ENCODE measurements at places on chromosomes 1 and 21.

DNA sequence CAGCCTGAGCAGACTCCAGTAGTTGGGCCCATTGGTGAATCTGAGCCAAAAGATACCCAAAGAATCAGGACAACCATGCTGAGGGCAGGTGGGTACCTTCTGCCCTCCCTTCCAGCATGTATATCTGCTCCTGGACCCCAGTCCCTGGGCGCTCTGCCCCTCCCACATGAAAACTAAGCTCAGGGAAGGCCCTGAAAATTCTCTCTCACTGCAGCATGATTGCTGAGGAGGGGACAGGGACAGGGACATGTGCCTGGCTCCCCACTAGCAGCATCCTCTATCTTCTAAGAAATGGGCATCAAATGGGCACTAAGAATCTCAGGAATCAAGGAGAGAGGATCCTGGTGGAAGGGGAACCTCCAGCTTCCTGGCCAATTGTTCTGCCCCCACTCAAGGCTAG is 446.0 kb downstream of the MATN1 start:
- DNase-seq: no peak

DNA sequence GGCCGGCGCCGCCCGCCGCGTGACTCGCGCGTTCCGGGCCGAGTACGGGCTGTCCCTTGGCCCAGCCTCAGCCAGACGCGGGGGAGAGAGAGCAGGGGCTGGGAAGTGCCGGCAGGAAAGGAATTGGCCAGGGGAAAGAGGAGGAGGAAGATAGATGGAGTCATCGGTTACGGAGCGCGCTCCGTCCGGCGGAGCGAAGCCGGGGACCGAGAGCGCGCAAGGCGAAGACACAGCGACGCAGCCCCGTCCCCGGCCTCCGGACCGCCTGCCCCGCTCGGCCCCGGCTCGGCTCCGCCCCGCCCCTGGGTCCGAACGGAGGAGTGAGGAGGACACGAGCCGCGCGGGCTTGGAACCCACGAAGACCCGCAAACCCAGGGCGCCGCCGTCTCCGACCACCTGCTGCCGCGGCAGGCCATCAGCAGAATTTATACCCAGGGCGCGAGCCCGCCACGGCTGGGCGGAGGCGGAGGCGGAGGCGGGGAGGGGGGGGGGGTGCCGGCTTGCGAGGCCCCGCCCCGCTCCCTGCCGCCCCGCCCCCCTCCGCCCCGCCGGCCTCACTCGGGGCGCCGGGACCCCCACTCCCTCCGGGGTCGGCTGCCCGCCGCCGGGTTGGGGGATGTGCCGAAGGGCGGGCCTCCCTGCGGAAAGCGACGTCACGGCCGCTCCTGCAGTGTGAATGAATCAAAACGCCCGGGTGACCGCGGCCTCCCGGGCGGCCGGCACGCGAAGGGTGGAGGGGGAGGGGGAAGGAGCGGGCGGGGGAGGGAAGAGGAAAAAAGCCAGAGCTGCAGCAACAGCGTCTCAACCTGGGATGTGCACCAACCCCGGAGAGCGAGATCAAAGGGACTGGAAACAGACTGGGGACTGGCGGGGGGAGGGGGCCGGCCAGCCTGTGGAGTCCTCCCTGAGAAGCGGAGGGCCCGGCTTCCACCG is at the start of gene LHX4:
Gene LHX4, plus strand, starts transcription at position 782 of the 933 bp plus-strand sequence. CDS start 266 bp downstream, outside the sequence.
- DNase-seq: no peak

DNA sequence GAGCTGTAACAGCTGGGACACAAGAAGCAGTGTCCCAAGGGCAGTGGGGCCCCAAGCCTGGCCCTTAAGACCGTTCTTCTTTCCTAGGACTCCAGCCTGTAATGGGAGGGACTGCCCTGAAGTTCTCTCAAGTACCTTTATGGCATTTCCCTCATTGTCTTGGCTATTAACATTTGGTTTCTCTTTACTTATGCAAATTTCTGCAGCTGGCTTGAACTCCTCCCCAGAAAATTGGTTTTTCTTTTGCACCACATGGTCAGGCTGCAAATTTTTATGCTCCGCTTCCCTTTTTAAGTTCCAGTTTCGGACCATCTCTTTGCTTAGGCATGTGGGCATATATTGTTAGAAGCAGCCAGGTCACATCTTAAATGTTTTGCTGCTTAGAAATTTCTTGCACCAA is 3.1 kb upstream of the MROH9 start:
- DNase-seq: no peak

GRCh38 chr1:62364721-62365120 is 45.5 kb upstream of the KANK4 start:
- no peak for DNase-seq

DNA sequence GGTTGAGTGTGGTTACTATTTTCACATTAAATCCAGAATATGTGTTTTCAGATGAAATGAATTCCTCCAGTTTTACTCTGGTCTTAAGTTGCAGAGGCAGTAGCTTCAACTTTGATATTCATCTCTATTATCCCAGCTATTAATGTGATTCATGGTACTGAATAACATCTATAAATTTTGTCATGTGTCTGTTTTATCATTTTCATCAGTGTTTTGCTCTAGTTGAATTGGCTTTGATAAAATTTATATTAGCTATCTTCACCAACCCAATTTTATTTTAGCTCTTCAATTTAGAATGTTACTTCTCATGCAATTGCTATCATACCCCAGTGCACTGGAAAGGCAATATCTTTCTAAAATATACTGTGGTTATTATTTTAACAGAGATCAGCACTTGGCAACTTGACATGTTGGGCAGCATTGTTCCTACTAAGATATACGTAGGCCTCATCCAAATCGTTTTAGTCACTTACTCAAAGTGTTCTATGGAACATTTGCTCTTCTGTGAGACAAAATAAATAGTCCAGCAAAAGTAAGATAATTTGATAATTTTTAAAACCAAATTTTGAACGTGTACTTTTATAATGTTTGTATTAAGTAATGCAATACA is 184.3 kb downstream of the NCAM2 start:
- no peak for DNase-seq

DNA sequence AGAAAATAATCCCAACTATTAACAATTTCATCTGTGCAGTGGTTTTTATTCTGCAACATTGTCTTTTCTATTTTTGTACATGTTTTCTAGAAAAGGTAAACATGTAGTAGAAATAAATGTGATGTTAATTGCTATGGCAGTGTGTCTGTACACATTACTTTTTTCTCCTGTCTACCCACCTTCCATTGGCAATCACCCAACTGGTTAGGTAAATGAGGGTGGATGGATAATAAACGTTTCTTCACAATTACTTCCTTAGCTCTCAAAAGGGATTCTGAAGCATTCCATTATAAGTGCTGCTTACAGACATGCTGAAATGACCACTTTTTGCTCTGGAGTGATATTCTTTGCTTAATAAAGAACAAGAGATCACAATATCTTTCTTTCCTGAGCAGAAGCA is 61.4 kb downstream of the MAGI3 start:
- DNase-seq: no peak

GRCh38 chr1:167094690-167095089 is 815 bp downstream of the STYXL2 start:
- no peak for DNase-seq

DNA sequence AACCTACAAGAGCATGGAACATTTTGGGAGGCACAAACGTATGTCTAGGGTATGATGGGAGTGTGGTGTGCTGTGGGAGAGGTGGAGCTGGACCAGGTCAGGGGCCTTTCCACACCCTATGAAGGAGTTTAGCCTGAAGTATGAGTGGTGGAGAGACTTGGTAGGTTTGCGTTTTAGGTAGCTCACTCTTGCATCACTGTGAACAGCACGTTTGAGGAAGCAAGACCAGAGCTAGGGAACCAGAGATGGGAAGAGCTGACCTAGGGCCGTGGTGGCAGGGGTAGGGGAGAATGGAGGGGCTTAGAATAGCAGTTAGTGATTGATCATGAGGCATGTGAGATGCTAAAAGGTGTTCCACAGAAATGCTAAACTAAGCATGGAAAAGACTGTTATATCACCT is 25.1 kb upstream of the ZFP69B start:
- DNase-seq: no peak

DNA sequence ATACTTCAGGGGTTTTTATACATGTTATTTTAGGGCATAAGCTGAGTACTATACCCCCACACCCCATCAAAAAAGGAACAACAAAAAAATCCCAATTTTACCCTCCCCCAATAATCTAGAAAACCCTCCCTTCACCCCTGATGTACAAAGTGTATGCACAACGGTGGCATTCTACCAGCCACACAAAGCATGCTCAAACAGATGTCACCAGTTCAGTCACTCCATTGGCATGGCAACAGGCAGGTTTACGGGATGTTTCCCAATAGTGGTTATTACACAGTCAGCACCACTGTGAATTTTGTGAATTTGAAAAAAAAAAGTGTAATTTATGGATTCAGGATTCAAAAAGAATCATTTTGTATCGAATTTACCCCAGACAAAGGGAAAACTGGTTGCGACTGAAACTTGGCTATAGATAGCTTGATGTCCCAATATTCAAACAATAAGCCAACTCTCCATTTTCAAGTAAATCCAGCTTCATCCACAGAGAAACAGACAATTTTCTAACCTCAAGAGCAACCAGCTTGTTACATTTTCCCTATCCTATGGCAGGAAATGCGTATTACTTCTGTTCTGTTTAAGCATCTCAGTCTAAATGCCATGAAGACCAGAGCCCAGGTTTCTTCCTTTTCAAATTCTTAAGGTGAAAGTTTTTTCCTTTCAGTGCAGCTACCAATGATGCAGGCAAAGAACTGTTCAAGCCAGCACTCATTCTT is 34.0 kb upstream of the SLC45A3 start:
- DNase-seq: no peak

DNA sequence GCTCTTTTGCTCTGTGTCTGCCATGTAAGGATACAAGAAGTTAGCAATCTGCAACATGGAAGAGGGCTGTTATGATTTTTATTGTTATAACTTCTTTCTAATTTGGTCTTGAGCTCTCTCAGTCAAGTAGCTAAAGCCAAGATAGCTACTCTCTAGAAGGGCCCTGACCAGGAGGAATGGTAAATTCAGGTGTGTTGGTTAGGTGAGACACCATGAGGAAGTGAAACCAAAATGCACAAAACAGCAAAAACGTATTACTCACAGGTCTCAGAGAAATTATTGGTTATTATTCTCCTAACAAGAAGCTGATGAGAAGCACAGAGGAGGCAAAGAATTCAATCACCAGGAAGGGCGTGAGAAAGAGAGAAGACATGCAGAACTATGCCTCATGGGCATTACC is 51.8 kb upstream of the INSL5 start:
- no peak for DNase-seq

DNA sequence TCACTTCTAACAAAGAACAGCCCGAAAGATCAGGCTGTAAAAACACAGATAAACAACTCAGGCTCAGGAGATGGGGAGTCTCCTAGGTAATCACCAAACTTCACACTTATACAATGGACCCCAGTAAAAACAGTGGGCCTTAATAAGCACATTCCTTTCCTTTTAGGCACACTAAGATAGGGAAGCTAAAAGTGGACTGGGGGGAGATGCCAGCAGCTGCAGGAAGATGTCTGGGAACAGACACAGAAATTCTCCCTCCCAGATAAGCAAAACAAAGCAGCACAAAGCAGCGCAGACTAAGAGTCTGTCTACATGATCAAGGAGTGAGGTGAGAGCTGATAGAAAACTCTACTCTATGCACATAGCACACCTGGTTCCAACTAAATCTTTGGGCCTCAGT is 29.0 kb upstream of the CTBS start:
- DNase-seq: no peak

DNA sequence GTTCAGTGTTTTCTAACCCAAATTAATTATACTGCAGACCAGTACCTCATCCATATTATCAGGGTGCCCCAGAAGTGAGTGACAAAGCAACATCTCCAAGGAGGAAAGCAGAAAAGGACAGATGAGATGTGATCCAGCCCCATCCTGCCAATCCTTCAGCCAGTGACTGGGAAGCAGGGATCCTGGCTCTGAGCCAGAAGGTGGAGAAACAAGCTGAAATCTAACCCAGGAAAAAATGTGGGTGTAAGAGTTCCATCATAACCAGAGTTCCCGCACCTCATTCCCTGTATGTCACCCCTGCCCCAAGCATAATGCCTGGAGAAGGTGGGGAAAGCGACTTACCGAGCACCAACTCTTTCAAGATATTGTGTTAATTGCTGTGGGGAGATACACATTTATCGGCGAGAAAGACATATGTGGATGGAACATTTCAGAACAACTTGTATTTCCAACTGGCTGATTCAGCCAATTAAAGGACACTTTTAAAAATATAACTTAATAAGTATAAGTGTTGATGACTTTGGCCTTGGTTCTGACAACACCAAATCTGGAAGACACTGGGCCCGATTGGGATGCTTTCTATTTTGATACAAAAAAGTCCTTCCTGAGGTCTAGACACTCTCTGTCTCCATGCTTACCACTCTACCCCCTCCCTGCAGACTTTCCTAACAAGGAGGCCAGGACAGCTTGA is 14.9 kb downstream of the PLEKHA6 start:
- DNase-seq: no peak

DNA sequence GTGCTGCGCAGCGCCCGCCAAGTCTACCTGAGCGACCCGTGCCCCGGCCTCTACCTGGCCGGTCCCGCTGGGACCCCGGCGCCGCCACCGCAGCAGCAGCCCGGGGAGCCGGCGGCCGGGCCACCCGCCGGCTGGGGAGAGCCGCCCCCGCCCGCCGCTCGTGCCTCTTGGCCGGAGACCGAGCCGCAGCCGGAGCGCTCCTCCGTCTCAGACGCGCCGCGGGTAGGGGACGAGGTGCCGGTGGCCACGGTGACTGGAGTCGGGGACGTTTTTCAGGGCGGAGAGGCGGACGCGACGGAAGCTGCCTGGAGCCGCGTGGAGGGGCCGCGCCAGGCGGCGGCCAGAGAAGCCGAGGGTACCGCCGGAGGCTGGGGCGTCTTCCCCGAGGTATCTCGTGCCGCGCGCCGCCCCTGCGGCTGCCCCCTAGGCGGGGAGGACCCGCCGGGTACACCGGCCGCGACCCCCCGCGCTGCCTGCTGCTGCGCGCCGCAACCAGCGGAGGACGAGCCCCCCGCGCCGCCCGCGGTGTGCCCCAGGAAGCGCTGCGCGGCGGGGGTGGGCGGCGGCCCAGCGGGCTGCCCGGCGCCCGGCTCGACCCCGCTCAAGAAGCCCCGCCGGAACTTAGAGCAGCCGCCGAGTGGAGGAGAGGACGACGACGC is 646 bp downstream of the IER5 start:
- peak; percentile 33 for DNase-seq

Data from activated naive CD4-positive, alpha-beta T cell (primary cell).